ENCODE measurements at places on chromosomes 6 and 20.
A peak's percentile ranks its signal among the peaks of the same experiment; 100 is the strongest.

DNA sequence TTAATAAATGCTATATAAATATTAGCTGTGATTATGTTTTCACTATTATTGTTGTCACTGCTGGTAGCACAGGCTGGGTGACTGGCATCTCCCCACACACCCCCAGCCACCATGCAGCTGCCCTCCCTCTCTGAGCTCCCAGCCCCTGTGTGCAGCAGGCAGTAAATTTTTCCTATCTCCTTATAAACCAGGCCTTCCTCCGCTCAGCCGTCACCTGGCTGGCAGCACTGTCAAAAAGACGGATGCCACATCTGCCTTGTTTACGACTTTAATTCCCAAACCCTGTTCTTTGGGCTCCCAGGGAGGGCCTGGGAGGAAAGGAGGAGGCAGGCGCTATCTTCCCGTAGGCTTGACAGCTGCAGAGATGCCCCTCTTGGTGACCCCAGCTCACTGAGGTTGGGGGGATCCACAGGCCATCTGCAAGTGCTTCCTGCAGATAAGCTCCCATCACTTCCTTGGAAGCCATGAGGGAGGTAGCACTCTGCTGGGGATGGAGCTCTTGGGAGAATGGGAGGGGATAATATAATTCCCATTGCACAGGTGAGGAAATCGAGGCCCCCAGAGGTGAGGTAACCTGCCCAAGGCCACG lies 94.5 kb downstream of the GRM4 start:
- DNase-seq: no peak

DNA sequence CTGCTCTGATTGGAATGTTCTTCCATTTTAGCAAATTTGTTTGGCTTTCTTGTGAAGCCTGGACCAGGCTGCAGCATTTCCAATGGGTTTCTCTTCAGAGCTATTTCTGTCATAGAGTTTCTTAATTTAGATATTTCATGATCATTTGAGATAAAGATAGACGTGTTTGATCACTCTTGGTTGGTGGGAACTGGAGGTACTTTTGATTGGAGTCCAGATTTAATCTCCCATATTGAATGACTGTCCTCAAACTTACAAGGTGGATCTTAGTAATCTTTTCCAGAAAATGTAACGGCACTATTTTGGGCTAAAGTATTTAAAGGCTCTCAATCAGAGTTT lies 29.2 kb downstream of the RNF144B start:
- no peak for DNase-seq

DNA sequence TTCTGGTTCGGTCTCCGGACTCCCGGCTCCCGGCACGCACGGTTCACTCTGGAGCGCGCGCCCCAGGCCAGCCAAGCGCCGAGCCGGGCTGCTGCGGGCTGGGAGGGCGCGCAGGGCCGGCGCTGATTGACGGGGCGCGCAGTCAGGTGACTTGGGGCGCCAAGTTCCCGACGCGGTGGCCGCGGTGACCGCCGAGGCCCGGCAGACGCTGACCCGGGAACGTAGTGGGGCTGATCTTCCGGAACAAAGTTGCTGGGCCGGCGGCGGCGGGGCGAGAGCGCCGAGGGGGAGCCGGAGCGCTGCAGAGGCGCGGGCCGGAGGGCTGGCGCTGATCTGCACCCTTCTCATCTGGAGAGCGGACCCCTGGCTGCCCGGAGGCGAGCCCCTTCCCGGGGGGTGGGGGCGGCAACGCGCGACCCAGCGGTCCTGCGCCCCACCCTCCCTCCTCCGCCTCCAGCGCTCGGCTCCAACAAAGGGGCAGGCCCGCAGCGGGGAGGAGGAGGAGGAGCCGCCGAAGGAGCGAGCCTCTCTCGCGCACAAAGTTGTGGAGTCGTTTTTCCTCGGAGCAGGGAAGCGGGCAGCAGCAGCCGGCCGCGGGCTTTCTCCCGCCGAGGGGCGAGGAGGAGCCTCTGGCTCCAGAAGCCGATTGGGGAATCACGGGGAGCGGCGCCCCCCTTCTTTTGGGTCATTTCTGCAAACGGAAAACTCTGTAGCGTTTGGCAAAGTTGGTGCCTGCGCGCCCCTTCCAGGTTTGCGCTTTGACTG lies at the start of gene UTRN:
TSS of gene UTRN (plus strand) at position 553 of the 765 bp plus-strand sequence. CDS start 6,494 bp downstream, outside the sequence.
- peak; percentile 37 for DNase-seq

- DNase-seq: no peak
Measured at GRCh38 chr20:51602131-51602530, 59.6 kb upstream of the NFATC2 start.

DNA sequence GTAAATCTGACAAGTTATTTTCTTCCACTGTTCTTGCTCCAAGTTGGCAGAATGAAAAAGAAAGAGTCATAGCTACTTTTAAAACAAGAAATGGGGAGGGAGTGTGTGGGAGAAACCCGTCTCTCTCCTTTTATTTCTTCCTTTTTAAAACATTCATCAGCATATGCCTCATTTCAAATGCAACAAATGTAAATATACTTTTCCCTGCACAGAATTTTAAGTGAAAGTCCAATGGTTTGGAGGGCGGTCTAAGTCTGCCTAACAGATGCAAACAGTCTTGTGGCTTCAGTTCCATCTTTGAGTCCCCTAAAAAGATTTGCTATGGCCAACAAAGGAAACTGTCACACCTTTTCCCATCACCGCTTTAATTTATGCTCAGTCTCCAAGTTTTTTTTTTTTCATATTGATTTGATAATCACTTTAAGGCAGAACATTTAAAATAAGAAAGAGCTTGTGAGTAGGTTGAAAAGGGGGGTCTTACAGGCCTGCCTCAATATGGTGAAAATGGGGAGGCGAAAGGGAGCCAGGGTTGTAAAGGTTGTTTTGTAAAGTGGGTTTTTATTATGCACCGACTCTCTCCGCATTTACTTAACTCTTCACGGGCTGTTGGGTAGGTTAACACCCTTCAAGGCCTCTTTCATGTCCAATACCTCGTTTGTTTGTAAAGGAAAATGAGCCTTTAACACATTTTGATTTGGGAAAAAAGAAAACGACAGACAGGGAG lies 4.6 kb downstream of the TFAP2D start:
- DNase-seq: no peak

DNA sequence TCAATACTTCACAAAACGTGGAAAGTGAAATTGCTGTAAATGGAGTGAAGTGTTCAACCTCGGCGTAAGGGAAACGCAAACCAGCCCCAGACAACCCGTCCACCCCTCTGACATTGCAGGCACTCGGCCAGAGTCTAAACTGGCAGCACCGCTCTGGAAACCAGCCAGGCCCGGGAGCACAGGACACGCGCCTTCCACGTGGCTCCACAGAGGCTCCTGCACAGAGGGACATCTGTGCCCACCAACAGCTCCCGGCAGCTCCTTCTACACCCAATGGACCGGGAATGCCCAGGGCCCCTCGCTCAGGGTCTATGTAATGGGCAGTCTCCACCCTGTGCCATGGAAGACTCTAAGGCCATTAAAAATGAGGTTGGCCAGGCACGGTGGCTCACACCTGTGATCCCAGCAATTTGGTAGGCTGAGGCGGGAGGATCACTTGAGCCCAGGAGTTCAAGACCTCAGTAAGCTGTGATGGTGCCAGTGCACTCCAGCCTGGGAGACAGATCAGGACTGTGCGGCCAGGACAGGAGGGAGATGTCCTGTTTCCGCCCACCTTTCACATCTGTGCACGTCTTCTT lies 3.4 kb upstream of the HELZ2 start:
- DNase-seq: no peak

- no peak for DNase-seq
Measured at GRCh38 chr6:28485482-28485881, 30.1 kb downstream of the GPX6 start.

DNA sequence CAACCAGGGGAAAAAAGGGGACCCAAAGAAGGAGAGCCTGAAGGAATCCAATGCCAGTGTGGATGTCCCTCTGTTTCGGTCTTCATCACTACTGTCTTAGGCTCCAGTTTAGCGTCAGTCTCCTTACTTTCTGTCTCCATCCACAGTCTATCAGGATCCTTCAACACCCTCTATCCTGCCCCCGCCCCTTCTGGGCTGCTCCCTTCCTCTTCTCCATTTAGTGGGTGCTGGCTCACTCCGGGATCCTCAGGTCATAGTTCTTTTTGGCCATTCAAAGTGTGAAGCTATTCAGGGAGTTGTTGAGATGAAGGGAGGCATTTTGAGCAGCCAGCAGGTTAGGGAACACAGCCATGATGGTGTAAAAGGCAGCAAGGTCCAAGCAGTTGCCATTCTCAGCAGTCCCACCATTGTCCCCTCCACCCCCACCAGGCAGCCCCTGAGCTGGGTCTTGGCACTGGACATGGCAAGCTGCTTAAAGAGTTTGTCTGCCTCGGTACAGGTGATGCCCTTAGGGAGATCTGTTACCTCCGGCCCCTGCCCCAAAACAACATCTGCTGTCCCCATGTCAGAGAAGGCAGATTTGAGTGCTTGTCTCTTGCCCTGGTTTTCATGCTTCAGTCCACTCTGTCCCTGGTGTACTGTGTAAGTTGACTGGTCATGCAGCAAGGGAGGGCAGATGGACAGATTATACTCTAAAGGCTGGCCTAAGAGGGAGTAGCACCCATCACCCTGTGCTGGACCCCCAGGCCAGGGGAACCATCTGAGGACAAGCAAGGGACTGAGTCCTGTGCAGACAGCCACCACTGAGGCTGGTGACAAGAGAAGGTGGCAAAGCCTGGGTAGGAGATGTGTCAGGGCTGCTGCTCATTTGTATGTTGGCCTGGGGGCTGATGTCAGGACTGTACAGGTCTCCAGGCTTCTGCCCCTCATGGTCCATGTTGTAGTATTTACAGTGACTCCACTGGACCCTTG lies 842.0 kb downstream of the HACE1 start:
- no peak for DNase-seq

GRCh38 chr20:46704714-46705377 lies 4.6 kb upstream of the SLC2A10 start:
- no peak for DNase-seq

- no peak for DNase-seq
Measured at GRCh38 chr6:27834879-27835549, 77.2 kb downstream of the OR2B2 start.

DNA sequence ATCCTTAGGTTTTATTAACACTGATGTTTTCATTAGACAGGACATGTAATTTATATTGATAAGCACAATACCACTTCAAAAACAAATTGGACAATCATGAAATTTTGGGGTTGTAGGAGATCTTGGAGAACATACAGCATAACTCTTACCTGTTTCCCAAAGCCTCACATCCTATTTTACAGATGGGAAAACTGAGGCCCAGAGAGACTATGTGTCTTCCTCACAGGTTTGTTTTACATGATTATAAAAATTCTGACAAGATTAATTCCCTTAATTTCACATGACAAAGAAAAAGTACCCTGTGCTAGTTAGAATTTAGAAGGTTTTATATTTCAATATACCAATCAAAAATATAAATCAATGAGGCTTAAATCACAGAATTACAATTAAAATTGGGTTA lies 145.5 kb downstream of the GMDS start:
- no peak for DNase-seq

GRCh38 chr6:14129575-14129974 lies 12.0 kb downstream of the CD83 start:
- DNase-seq: no peak

GRCh38 chr20:19860737-19861136 lies 102.7 kb downstream of the RIN2 start:
- no peak for DNase-seq

DNA sequence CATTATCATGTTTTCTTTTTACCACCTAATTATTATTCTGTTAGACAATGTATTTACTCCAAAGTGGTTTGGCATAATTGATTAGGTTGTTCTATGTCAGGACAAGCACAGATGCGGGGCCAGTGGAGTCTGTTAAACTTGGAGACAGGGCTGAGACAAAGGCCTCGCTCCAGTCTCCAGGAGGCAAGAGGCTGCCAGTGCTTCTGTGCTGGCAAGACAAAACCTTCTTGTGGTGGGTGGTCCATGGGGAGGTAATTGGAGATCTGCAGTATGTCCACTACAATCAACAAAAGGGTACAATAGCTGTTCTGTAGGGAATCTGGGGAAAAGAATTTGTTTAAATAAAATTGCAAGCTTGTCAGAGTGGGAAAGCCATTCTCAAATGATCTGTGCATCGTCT lies 677.2 kb upstream of the SLC35B3 start:
- DNase-seq: no peak

- DNase-seq: no peak
Measured at GRCh38 chr20:57892471-57892870, 182.7 kb upstream of the PMEPA1 start.

- DNase-seq: no peak
Measured at GRCh38 chr20:57772349-57772964, 62.6 kb upstream of the PMEPA1 start.

DNA sequence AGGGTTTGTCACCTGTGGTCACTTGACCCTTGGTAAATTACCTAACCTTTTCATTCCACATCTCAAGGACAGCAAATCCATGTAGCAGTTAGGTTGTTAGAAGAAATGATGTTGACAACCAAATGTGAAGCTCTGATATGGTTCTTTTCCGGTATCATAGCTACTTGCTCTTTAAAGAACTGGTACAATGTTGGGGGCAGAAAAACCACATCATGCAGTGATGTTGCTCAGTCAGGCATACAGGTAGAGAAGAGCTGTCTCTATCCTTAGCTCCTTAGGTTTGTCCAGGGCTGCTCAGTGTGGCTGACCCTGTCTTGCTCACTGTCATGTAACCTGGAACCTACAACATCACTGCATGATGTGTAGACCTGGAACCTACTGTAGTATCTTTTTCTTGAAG lies 135.5 kb downstream of the LRRC1 start:
- DNase-seq: no peak

GRCh38 chr6:169955731-169956437 lies 204.5 kb downstream of the ERMARD start:
- DNase-seq: no peak

GRCh38 chr6:19434065-19434464 lies 403.1 kb upstream of the ID4 start:
- DNase-seq: no peak

- DNase-seq: no peak
Measured at GRCh38 chr20:50520222-50520880, 10.2 kb downstream of the PTPN1 start.

DNA sequence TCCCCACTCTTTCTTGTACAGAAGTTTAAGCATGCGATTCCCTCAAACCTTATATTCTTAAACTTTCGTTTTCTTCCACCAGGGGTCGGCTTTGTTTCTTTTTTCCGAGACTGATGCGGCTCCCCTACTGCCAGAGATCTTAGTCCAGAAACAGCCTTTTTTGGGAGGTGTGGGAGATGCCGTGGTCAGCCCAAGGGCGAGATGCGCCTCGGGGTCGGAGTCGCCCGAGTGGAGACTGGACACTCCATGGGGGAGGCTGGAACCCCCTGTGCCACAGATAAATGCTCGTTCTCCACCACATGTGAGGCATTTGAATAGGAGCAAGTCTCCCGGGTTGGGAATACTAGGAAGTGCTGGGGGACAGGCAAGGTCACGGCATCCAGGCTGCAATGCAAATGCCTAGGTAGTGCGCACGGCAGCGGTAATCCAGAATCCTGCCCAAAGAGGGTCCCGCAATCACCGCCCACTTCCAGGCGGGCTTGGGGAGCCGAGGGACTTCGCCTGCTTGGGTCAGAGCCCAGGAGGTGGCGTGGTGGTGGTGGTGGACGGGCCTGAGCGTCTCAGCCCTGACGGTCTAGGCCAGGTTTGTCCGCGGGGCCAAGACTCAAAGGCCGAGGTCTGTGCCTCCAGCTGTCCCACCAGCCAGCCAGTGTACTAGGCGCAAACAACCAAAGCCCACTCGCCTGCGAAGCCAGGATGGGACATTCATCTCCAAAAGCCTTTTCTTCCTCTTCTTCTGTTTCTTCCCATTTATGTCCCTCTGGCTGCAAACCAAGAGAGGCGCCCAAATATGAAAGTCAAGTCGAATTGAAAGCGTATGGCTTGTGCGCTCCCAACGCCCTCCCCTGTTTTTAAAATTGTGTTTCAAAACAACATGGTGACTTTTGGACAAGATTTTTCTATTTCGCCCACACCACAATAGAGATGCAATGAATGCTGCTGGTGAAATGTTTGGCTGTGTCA lies 39.3 kb upstream of the OSTM1 start:
- DNase-seq: peak; percentile 49

Data from CD4-positive, alpha-beta T cell treated with Interleukin-17A for 1 hour (primary cell).